ENCODE measurements at places on chromosomes 4 and X. TPM values are rescaled to one million over a fixed set of nuclear protein-coding genes. Genes with fewer than 3 reads are reported as not detected.

ZNF630 gene
- total RNA-seq, result 6.3 TPM

LIMCH1 gene
- 263 TPM for total RNA-seq

PGM2 gene
- 12.4 TPM for total RNA-seq

FGG gene
- not detected for total RNA-seq

TRIM75 gene
- total RNA-seq, result not detected

GPR78 gene
- 0.03 TPM for total RNA-seq

SERTM2 gene
- not detected for total RNA-seq

CPLX1 gene
- 2.2 TPM for total RNA-seq

TLR3 gene
- total RNA-seq, result 9.1 TPM

- no peak overlapping the region for H3K27ac ChIP-seq
- no peak overlapping the region for H3K4me3 ChIP-seq
- no peaks in the 10 kb centered on the region for H3K36me3 ChIP-seq
- H3K4me1 ChIP-seq, result peaks cover 51% of the 10 kb centered on the region
- no peaks in the 10 kb centered on the region for H3K27me3 ChIP-seq
- no peak for DNase-seq
Observed at GRCh38 chr4:143397335-143397734, 60.7 kb downstream of the GAB1 start.

DNA sequence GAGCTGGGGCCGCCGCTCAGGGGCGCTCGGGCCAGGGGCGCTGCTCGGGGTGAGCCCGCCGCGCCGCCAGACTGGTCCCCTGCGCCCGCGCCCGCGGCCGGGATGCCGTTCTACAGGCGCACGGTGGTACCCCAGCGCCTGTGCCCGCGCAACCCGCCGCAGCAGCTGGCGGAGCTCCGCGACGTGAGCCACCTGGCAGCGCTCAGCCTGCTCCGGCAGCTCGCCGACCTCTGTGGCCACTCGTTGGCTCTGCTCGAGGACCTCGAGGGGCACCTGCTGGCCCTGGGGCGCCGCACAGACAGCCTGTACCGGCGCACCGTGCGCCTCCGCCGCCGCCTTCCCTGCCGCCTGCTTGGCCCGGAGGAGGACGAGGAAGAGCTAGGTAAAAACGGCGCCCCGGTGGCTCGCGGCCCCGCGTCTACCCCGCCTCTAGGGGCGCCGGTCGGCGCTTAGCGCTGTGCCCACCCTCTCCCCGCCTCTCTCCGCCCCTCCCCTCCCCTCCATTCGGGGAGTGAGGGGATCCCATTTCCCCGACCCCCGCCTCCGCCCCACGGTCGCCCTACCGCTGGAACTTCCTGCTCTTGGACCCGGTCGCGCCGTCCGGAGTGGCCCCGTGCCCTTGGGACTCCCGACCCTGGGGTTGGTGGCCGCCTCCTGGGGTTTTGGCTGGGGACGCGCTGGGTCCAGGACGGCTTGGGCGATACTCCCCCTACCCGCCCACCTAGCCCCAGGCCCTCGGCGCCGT, 513 bp downstream of the NHSL2 start:
- peaks cover 13% of the 10 kb centered on the region for H3K27me3 ChIP-seq
- peaks cover 13% of the 10 kb centered on the region for H3K4me1 ChIP-seq
- no peaks in the 10 kb centered on the region for H3K36me3 ChIP-seq
- H3K27ac ChIP-seq, result no peak overlapping the region
- H3K4me3 ChIP-seq, result no peak overlapping the region

- no peak overlapping the region for H3K27ac ChIP-seq
- H3K36me3 ChIP-seq, result no peaks in the 10 kb centered on the region
- H3K27me3 ChIP-seq, result no peaks in the 10 kb centered on the region
- DNase-seq, result no peak
Observed at GRCh38 chrX:97860226-97860625, 976.5 kb downstream of the RPA4 start.

- H3K4me1 ChIP-seq, result no peaks in the 10 kb centered on the region
- no peaks in the 10 kb centered on the region for H3K27me3 ChIP-seq
Observed at GRCh38 chrX:2767631-2768455, 16.0 kb downstream of the XG start.

DNA sequence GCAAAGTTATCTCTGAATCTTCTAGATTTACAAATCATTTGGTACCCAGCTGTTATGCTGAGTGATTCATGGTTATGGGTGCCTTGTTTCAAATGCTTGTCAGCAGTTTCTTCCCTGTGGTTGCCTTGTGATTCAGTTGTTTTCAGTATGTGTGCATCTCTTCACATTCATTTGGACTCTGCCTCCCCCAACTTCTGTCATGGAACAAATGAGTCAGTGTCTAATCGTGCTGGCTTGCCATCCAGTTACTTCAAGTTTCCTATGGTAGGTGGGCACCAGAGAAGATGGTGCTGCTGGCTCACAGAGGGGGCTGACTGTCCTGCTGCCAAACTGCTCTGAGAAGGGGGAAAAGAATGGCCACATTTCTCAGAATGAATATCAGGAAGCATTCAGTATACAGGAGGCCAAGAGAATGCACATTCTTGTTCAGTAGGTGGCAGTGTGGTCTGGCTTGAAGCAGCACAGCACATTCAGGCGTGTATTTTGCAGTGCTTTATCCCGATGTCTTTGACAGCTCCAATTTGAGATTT, 260.9 kb downstream of the GLUD2 start:
- H3K27me3 ChIP-seq, result no peaks in the 10 kb centered on the region
- H3K27ac ChIP-seq, result no peak overlapping the region
- no peak for DNase-seq

GRCh38 chrX:72526534-72527508, 45.8 kb downstream of the HDAC8 start:
- peak; percentile 33 for DNase-seq
- H3K27me3 ChIP-seq, result no peaks in the 10 kb centered on the region
- H3K4me3 ChIP-seq, result no peak overlapping the region

GRCh38 chr4:188986271-188986689, 847.0 kb downstream of the TRIML1 start:
- no peak overlapping the region for H3K27ac ChIP-seq
- H3K4me1 ChIP-seq, result no peaks in the 10 kb centered on the region
- no peaks in the 10 kb centered on the region for H3K36me3 ChIP-seq
- no peak overlapping the region for H3K4me3 ChIP-seq
- DNase-seq, result no peak

GRCh38 chrX:112839856-112840255, 775 bp downstream of the AMOT start:
- no peak for DNase-seq
- H3K4me3 ChIP-seq, result peak overlapping the region; percentile 60
- no peak overlapping the region for H3K27ac ChIP-seq
- H3K4me1 ChIP-seq, result no peaks in the 10 kb centered on the region
- H3K27me3 ChIP-seq, result no peaks in the 10 kb centered on the region

GRCh38 chrX:18640686-18641085, 31.2 kb downstream of the RS1 start:
- no peak for DNase-seq
- no peaks in the 10 kb centered on the region for H3K27me3 ChIP-seq
- H3K4me3 ChIP-seq, result no peak overlapping the region
- no peak overlapping the region for H3K27ac ChIP-seq
- no peaks in the 10 kb centered on the region for H3K36me3 ChIP-seq
- no peaks in the 10 kb centered on the region for H3K4me1 ChIP-seq

DNA sequence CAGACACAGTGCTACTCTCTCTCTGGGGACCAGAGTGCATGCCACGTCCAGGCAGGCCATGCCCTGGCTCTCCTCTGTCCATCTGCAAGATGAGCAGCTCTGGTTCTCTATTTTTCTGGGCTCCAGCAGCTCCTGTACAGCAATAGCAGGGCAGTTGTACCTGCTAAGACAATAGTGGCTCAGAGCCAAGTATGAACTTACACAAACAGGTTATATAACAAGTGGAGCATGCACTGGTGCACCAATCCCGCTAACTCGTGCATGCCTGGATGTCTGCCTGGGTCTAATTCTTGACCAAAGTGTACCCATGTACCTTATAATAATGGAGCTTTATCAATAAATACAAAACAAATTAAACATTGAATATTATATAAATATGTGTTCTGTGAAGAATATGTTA, 392.3 kb downstream of the CENPC start:
- H3K4me1 ChIP-seq, result no peaks in the 10 kb centered on the region
- no peaks in the 10 kb centered on the region for H3K36me3 ChIP-seq
- no peak overlapping the region for H3K27ac ChIP-seq
- no peak overlapping the region for H3K4me3 ChIP-seq
- no peaks in the 10 kb centered on the region for H3K27me3 ChIP-seq
- DNase-seq, result no peak

DNA sequence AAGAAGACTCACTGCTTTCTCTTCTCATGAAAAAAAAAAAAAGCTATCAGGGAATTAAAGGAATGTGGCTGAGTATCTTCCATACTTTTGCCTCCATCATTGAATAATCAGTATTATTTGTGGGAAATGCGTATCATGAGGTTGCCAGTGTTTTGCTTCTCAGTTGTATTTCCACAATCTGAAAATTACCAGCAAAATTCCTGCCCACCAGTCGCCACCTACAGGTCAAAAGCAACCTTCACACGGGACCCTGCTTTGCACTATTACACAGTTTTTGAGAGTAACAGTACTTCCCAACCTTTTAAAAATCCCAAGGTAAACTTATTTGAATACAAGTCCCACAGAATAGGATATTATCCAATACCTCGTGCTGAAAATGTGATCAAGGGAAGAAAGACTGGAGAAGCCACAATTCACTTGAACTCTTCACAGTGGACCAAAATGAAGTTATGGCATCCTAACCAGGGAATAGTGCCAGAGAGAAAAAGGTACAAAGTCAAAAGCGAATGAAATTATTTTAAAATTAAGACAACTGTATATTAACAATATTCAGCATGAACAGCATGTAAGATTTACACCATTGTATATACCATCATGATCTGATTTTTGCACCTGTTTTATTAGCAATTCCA, 30.4 kb downstream of the PGRMC1 start:
- no peak overlapping the region for H3K4me3 ChIP-seq
- DNase-seq, result no peak
- H3K27ac ChIP-seq, result no peak overlapping the region

- H3K36me3 ChIP-seq, result no peaks in the 10 kb centered on the region
- H3K4me1 ChIP-seq, result peaks cover 25% of the 10 kb centered on the region
Observed at GRCh38 chrX:154409222-154409871, at the start of gene DNASE1L1. TSS of gene DNASE1L1 (minus strand) at chrX:154409254. CDS start at chrX:154405568, 3,686 bp downstream.

DNA sequence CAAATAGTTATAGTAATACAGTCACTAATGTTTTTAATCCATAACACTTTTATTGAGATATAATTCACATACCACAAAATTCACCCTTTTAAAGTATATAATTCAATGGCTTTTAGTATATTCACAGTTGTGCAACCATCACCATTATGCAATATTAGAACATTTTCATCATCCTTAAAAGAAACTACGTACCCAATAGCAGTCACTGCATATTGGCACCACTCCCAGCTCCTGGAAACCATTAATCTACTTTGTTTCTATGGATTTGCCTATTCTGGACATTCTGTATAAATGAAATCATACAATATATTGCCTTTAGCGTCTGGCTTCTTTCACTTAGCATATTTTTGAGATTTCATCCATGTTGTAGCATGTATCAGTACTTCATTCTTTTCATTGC, 99.3 kb downstream of the AMMECR1 start:
- H3K27ac ChIP-seq, result no peak overlapping the region
- no peaks in the 10 kb centered on the region for H3K27me3 ChIP-seq
- no peaks in the 10 kb centered on the region for H3K36me3 ChIP-seq
- DNase-seq, result no peak

GRCh38 chrX:65671286-65671685, 3.8 kb downstream of the MSN start:
- H3K27ac ChIP-seq, result peak overlapping the region; percentile 58
- H3K27me3 ChIP-seq, result no peaks in the 10 kb centered on the region
- DNase-seq, result no peak
- H3K4me1 ChIP-seq, result peaks cover 52% of the 10 kb centered on the region

- H3K4me3 ChIP-seq, result no peak overlapping the region
- no peaks in the 10 kb centered on the region for H3K36me3 ChIP-seq
- no peaks in the 10 kb centered on the region for H3K4me1 ChIP-seq
- no peak for DNase-seq
Observed at GRCh38 chrX:135543924-135544323, 23.5 kb downstream of the INTS6L start.

Measured in upper lobe of left lung (tissue), 6 donors.